ENCODE measurements at places on chromosomes 7 and 10.

DNA sequence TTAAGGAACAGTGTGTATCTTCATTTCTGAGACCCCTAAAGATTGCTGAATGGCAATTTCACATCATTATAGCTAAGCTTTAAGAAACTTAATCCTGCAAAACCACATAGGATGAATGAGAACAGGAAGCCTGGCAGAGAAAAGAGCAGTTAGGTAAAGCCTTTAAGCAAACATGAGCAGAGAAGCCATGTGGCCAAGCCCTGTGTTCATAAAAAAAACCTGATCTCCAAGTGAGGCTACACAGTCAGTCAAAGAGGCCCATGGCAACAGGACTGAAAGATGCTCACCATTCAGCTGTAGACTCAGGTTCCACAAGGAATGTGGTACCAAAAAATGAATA lies 9.3 kb downstream of the LIPA start:
- DNase-seq: no peak

GRCh38 chr7:35866186-35866585 lies 65.3 kb downstream of the SEPTIN7 start:
- DNase-seq: no peak

DNA sequence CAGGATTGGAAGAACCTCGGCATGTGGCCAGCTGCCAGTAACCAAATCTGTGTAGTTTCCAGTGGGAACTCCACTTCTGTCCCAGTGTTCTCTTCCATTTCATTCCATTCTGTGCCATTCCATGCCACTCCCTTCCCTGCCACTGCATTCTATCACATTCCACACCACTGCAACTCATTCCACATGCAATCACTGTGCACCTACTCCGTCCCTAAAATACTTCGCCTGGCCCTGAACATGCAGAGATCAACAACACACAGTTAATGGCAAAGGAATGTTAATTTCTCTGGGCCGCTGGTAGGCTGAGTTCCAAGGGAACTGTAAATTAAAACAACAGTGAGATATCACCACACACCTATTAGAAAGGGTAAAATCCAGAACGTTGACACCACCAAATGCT lies 64.8 kb downstream of the AKR1B1 start:
- no peak for DNase-seq

- DNase-seq: no peak
Observed at GRCh38 chr10:605632-606325, 83.7 kb downstream of the DIP2C start.

DNA sequence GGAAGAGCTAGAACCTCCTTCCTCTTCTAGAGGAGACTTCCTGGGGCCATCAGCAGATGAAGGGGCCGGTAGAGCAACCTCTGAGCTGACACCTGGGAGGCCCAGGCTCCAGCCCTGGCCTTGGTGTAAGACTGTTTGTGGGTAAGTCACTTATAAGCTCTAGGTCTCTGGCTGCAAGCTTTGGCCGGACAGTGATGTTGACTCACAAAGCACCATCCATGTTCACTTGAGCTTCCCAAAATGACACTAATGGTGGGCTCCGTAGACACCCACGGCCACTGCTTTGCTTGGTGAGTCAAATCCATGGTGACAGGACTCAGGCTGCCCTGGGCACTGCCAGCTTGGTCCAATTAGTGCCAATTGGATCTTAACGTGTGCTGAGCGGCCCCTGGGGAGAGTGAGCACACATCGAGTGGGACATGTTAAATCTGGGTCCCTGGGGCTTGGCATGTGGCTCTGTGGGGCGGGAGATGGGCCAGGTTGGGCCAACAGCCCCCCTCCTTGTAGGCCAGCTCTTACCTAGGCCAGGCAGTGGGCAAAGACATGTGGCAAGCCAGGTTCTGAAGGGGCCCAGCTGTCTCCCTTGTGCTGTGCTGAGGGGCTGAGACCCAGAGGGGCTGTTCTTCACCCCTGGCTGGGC lies 16.7 kb downstream of the NEURL1 start:
- DNase-seq: no peak

GRCh38 chr10:12055732-12056131 lies 13.0 kb upstream of the DHTKD1 start:
- DNase-seq: no peak

- DNase-seq: no peak
Observed at GRCh38 chr10:5589661-5590511, 65.1 kb downstream of the CALML3 start.

Measured in naive thymus-derived CD8-positive, alpha-beta T cell (primary cell).